Dermis microvascular lymphatic vessel endothelial cell (primary cell): ENCODE measurements at places on chromosomes 3 and 15. TPM values are rescaled to one million over a fixed set of nuclear protein-coding genes. Genes with fewer than 3 reads are reported as not detected.
A peak's percentile ranks its signal among the peaks of the same experiment; 100 is the strongest.

GRCh38 chr3:150635526-150635925 lies 32.4 kb downstream of the SELENOT start:
- no peak for DNase-seq

- no peak for DNase-seq
Observed at GRCh38 chr3:56858331-56858730, 56.6 kb upstream of the ARHGEF3 start.

DNA sequence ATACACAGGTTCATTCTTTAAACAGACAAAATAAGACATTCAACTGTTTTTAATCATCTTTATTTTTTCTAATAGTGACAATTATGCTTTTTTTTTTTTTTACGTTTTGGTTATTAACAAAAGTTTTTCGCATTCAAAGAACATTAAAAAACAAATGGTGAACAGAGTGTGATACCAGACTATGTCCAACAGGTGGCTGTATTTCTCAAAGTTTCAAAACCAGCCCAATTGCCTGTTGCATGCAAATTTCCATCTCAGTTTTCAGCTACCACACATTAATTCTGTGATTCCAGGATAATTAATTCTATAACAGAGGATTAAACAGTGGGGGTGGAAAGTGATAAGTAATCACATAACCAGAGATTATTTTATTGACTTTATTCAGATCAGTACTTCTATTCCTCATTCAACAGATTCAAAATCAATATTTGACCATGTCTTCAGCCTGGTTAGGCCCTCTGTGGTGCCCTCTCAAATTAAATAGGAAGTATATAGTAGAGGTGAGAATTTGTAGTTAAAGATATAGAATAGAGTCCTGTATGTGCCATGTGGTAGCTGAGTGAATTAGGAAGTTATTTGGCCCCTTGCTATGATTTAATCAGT lies 122.2 kb upstream of the DCBLD2 start:
- peak; percentile 67 for DNase-seq

GRCh38 chr15:67941648-67942310 lies 101.9 kb upstream of the RNU6-1 start:
- no peak for DNase-seq

- no peak for DNase-seq
Observed at GRCh38 chr3:176068750-176069149, 1128.5 kb downstream of the TBL1XR1 start.

GRCh38 chr15:33467146-33467815 lies 156.5 kb downstream of the RYR3 start:
- no peak for DNase-seq

- no peak for DNase-seq
Observed at GRCh38 chr3:35737934-35738706, 98.8 kb downstream of the ARPP21 start.

- peak; percentile 74 for DNase-seq
Observed at GRCh38 chr3:160401291-160402095, 2.0 kb downstream of the SMC4 start.

DNA sequence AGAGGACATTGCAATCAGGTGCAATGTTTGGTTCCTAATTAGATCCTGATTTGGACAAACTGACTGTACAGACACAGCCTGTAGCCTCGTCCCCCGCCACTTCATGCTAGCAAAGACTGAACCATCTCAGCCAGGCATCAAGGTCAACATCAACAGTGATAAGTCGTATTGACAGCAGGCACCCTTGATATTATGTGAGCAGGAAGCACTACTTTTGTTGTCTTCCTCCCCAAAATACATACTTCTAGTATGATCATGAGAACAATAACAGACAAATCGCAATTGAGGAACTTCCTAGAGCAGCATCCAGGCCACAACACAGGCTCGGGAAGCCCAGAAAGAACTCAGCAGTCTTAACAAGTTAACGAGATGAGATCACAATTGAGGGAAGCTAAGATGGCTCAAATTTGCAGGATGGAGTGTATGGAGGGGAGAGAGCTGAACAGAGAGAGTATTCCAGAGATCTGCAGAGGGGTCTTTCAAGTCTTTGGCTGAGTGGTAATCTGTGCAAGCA lies 20.4 kb downstream of the TGM5 start:
- DNase-seq: no peak

GRCh38 chr3:37519661-37520060 lies 342.0 kb upstream of the CTDSPL start:
- no peak for DNase-seq

- DNase-seq: no peak
Observed at GRCh38 chr15:96092186-96092585, 238.3 kb upstream of the NR2F2 start.

DNA sequence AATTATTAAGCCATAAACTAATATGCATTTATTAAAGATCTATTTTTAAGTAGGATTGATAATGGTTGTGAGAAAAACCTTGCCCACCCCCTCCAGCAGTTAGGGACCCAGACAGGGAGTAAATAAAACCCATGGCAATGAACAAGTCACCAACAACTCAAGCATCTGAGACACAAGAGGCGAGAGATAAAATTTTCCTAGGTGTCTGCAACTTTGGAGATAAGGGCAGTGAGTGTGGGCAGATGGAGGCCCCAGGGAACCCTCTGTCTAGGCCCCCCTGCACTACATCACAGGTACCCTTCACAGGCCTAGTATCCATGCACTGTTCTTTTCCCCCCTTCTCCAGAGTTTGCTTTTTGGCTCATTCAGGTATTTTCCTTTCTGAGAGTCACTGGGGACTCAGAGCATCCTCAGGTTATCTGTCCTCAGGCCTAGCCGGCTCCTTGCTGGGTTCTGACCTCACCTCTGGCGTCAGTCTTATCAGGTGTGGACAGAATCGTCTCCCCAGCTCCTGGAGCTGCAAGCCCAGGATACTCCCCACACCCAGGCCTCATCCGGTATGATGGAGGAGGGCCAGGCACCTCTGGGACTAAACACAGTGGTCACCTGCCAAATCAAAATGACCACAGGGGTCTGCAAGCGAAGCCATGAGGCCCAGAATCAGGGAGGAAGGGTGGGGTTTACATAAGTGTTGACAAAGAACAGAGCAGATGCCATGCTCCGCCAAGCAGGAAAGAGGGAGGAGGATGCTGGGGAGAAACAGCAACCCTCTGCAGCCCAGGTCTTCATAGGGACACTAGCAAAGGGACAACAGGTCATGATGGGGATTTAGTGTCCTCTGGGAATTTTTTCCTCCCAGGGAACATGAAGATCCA lies 50.4 kb downstream of the CCNL1 start:
- no peak for DNase-seq

- DNase-seq: peak; percentile 16
Observed at GRCh38 chr3:39870706-39871105, 61.3 kb downstream of the MYRIP start.

IL16 gene
- total RNA-seq: 2.4 and 2.7 TPM in 2 replicates

WDR72 gene
- total RNA-seq: not detected in 2 replicates

MORC1 gene
- not detected in 2 replicates for total RNA-seq

PIK3CB gene
- 12.3 and 14.4 TPM in 2 replicates for total RNA-seq
